ENCODE measurements at places on chromosomes 5 and 9. TPM values are rescaled to one million over a fixed set of nuclear protein-coding genes. Genes with fewer than 3 reads are reported as not detected.

- peak; percentile 66 for DNase-seq
These were observed 53.9 kb downstream of the FXN start for GRCh38 chr9:69089491-69089890.

DNA sequence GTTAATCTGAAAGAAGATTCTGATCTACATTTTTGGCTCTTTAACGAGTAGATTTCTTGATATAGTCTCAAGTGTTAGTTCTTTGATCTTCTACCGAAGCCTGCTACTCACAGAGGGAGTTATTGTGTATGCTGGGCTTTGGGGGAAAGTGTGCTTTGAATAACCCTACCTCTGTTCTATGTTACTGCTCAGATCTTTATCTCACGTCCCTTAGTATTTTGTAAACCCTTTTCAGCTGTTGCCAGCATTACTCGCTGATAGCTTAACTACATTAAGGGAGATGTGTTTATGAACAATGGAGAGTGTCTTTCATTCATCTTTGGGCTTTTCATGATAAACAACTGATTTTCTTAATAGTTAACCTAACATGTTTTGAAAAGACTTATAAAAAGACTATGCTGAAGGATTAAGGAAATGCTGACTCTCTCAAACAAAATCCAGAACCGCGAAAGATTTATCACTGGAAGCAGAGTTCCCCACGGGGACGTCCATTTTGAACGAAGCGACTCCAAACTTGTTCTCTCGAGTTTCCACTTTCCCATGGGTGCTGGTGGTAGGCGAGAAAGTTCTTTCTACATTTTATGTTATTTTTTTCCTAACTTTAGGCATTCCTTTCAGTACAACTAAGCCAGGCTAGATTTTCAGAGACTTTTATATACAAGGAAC, 27.9 kb upstream of the ALDH1A1 start:
- DNase-seq = no peak

DNA sequence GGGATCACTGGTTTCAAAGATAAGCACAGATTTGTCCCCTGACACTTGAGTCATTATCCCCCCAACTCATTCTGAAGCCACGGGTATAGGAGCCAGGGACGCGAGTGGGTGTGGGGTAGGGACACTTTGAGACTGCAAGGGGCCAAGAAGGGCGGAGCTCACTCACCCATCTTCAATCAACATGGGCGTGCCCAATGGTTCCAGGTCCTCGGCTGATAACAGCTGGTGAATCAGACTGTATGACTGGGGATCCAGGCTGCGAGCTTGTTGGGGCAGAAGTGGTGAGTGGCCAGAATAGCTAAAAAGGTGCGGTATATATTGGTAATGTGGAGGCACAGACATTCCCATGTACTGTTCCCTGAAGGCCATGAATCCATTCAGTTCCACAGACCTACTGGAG, 30.7 kb upstream of the NR5A1 start:
- DNase-seq = no peak

DNA sequence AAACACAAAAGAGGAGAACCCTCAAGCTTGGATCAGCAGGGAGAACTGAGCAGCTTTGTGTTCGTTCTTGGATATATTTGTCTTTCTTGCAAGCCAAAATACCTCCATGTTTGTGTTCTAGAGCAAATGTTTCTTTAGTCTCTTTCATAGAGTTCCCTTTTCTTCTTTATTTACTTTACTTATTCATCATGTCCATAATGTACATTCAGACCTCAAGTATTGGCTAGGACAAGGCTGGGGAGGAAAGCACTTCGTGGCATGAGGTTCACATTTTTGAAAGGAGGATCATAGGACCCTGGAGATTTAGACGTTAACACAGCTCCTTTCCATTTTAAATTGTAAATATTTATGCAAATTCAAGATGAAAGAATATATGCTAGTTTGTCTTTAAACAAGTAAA, 590.2 kb upstream of the MEF2C start:
- DNase-seq = no peak

GRCh38 chr9:133752739-133753446, 14.7 kb upstream of the SARDH start:
- peak; percentile 4 for DNase-seq

The PCSK5 gene
- 6.3 TPM for total RNA-seq

The RORB gene
- 0.26 TPM for total RNA-seq

DNA sequence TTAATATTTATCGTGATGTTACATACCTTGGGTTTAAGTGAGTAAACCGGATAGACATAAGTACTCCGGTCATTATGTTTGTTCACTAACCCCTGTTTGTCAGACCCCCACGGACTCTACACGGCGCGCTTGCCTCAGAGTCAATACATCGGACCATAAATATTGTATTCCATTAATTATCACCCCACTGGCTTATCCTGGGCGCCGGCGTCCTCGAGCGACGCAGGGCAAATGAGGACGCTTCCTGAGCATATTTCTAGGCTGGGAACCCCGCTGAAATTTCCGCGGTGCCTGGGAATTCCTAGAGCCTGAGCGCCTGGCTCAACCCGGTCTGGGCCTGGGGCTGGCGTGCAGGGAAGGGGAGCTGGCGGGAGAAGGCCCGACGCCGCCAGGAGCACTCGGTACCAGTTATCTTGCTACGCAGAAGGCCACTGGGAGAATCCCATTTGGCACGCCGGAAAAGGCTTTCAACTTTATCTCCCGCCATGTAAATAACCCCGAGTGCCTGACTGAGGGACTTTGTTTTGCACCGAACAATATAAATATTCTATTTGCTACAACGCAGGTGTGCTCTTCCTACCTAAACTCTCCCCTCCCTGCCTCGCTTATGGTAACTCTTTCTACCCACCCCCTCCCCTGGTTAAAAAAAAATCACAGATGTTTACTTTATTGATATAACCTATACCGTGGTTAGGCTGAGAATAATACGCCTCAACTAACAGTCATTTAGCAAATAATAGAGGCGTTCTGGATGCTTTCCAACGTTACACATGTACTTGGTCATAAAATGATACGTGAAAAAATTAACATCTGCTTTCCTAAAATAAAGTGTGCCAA, 19.4 kb downstream of the NR2F1 start:
- peak; percentile 71 for DNase-seq

The BASP1 gene
- total RNA-seq = 188 TPM

DNA sequence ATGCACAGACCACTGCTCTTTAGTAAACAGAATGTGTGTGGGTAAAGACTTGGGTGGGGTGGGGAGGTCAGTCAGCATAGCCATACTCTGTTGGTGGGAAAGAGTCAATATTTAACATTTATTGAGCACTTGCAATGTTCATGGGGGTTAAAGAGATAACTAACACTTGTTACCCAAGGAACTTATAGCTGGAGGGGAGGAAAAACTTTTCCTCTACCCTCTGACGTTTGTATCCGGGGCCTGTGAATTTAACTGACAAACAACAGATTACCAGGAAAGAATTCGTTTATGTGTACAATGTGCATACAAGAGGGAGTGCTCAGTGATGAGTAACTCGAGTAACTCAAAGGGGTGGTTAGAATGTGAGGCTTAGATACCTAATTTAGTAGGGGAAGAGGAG, 6.8 kb upstream of the CLINT1 start:
- DNase-seq = no peak

The PCDHGA11 gene
- total RNA-seq = 2.7 TPM

The PHPT1 gene
- 175 TPM for total RNA-seq

The NMUR2 gene
- total RNA-seq = not detected

The TCERG1 gene
- total RNA-seq = 112 TPM

- DNase-seq = no peak
These were observed 302.2 kb downstream of the DIRAS2 start for GRCh38 chr9:90340421-90340820.

DNA sequence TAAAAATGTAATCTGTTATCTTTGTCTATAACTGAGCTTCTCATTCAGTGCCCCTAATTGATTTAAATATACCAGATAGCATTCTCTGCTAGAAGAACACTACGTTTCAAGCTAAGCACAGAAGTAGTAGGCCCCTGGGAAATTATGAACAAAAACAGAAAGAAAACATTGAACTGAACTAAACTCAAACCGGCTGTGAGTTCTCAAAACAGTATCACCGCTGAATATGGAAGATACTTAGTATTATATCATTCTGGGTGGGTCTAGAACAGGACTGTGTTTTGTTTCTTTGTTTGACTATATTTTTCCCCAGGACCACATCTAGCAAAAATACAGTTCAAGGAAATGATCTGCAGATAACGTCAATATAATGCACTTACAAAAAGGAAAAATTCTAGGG, 95.1 kb upstream of the HMHB1 start:
- no peak for DNase-seq

The MYOZ3 gene
- 18.1 TPM for total RNA-seq

DNA sequence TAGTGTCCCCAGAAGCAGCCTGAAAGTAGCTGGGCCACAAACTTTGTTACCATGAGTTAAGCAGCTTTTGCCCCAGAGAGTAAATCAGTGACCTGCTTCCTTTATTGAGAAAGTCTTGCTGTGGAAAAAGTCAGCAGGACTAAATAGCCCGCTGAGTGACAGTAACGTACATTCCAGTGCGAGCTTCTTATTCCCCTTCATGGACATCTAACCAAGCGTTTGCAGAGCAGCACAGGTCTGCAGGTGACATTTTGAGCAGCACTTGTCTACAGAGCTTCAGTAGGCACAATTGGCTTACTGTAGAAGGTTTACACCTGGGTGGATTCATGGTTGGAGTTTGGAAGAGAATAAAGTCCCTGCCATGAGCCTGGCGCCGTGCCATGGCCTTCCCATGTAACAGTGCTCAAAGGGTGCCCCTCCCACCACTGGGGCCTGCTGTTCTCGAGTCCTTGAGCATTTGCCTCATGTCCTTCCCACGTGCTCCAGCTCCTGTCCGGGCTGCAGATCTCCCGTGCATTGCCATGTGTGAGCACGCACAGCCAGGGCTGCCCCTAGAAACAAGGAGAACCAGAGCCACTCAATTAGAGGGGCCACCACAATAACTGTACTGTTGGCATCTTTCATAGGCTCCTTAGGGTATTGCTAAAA, 41.3 kb upstream of the GRHPR start:
- DNase-seq = no peak

GRCh38 chr5:57171816-57172465, 1.9 kb upstream of the GPBP1 start:
- no peak for DNase-seq

GRCh38 chr5:38307845-38308244, 49.5 kb downstream of the EGFLAM start:
- DNase-seq = no peak

GRCh38 chr5:122844136-122844909, 1.1 kb upstream of the SNX24 start:
- DNase-seq = no peak

DNA sequence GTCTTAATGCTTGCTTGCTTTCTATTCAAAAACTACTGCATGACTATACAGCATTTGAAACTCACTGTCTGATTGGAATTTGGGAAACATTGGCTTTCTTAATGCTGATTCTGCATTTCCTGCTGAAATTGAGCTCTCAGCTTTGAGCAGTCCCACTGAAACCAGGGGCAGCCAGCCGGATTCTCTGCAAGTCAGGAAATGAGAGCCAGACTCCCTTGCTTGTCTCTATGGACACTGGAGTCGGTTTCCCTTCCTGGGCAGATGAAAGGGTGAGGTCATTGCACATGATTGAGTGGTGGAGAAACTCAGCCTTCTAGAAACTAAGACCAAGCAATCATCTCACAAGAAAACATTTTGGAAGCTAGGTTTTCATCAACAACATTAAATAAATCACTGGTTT, 119.7 kb upstream of the SPATA31C2 start:
- no peak for DNase-seq

The DCAF12 gene
- total RNA-seq = 33.6 TPM

GRCh38 chr5:109327570-109327969, 82.2 kb downstream of the PJA2 start:
- DNase-seq = no peak

DNA sequence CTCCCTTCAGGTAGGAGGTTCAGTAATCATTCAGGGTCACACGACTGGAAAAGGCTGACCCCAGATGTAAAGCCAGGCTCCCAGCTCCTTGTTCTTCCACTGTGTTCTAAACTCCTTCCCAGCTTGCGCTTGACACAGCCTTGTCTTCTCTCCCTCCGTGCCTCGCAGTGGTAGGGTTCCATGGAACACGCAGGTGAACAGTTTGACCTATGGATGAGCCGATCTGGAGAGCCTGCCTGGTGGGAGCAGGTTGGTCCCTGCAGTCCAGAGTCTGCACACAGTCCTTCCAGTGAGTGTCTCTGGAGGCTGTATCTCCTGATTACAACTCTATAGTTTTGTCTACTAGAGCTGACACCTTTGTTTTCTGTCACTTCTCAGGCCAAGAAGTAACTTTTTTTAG, 85.9 kb downstream of the IQGAP2 start:
- no peak for DNase-seq

GRCh38 chr5:125659316-125660023, 763.7 kb upstream of the GRAMD2B start:
- DNase-seq = no peak

DNA sequence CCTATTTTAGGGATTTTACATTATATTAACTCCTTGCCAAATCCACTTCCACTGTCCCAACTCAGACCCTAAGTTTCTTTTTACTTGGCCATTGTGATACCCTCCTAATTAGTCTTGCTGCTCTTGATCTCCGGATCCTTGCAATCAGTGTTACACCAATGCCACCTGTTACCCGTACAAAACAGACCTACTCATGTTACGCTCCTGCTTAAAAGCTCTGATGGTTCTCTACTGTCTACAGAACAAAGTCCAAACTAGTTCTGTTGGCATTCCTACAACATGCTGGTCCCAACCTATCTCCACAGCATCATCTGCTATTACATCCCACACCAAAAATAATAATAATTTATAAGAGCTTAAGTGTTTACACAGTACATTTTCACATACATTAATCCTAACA, 9.8 kb downstream of the ECPAS start:
- DNase-seq = no peak

GRCh38 chr9:76886318-76886717, 19.6 kb downstream of the PRUNE2 start:
- no peak for DNase-seq

GRCh38 chr9:123471843-123472570, 116.0 kb downstream of the CRB2 start:
- DNase-seq = no peak

The LCN6 gene
- total RNA-seq = not detected

DNA sequence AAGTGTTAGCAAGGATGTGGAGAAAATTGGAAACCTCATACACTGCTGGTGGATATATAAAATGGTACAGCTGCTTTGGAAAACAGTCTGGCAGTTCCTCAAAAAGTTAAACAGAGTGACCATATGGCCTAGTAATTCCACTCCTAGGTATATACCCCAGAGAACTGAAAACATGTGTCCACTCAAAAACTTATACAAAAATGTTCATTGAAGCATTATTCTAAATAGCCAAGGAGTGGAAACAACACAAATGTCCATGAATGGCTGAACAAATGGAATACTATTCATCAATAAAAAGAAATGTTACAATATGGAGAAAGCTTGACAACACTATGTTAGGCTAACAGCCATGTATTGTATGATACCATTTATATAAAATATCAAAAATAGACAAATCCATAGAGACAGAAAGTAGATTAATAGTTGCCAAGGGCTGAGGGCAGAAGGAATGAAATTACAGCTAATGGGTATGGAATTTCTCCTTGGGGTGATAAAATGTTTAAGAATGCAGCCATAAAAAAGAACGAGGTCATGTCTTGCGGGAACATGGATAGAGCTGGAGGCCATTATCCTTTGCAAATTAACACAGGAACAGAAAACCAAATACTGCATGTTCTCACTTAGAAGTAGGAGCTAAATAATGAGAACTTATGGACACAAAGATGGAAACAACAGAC, 33.6 kb upstream of the FBP1 start:
- DNase-seq = no peak

Measured in H9 (cell line).